ENCODE measurements at places on chromosomes 2 and 18.

DNA sequence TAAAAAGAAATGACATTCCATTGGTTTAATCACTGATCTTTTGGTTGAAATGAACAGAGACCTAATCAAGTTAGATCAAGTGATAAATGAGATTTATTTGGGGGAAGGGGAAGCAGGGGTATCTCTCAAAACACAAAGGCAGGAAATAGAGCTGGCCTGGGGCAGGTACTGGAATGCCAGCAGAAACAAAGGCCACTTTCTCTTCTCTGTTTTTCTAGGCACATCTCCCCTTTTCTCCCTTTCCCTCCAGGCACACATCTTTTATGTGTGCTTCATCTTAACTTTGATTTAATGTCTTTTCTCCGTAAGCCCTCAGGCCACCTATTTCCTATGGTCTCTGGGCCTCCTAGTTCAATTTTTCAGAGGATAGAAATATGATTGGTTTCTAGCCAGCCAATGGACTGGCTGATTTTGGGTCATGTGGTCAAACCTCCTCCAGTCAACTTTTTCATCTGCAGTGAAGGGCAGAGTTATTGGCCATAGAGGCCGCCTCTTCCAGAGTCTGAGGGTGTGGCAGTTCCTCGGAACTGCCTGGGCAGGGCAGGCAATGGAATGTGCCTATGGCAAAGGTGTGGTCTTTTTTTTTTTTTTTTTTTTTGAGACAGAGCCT lies 58.9 kb upstream of the FAM136A start:
- no peak for DNase-seq

DNA sequence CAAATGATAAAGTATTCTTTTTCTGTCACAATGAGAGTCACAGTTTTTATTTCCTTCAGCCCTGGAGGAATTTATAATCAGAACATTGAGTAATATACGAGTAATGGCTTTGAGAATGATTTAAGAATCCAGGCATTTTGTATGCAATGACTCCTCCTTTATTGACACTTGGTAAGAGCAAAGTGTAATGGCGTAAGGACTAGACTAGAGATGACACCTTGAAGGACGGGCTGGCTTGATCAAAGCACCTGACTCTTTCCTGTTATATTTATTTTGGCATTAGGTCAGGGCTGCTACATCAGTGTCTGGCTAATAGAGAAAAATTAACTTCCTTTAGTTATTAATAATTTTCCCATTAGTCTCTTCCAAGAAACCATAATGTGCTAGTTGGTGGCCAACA lies 482.4 kb upstream of the GCFC2 start:
- no peak for DNase-seq

GRCh38 chr2:70767699-70768589 lies at the start of gene ADD2:
Gene ADD2, minus strand, starts transcription at chr2:70768200. Its CDS starts 61,792 bp downstream, at chr2:70706408.
- DNase-seq = peak; percentile 38

GRCh38 chr2:219171231-219171651 lies 1.4 kb upstream of the SLC23A3 start:
- DNase-seq = peak; percentile 6

DNA sequence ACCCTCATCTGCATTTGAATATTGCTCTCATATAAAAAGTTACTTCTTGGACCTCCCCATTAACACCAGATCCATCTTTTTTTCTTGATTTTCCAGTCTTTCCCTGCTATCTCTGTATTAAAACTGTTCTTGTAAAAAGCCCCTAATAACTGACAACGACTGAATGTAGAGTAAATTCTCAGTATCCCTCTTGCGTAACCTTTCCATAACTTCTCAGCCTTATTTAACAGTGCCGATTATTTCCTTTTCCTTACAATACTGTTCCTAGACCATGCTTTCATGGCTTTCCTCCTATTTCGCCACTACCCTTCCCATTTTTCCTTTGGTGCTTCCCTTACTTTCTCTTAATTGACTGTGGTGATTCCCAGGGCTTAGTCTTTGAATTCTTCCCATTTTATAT lies 348.9 kb upstream of the DSEL start:
- DNase-seq = no peak

GRCh38 chr2:149365931-149366583 lies 35.7 kb downstream of the LYPD6 start:
- peak; percentile 81 for DNase-seq

- DNase-seq = no peak
Measured at GRCh38 chr18:53093636-53094035, 753.6 kb downstream of the DCC start.

DNA sequence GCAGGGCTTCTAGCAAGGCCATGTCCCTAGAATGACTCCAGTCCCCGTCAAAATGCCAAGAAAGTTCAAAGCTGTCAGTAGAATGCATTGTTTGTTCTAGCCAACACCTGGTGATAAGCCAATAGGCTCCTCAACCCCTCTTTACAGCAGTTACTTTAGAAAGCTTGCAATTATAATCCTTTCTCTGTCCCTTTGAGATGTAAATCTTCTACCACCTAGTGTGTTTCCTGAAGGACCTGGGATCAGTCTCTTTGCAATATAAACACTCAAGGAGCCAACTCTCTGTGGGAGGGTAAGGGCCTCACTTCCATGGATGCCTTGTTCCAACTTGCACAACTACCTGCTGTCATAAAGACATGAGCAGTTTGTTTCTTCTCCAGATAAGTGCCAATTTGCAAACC lies 301.8 kb downstream of the NBAS start:
- no peak for DNase-seq

- no peak for DNase-seq
Measured at GRCh38 chr18:42534313-42534712, 579.3 kb downstream of the PIK3C3 start.

DNA sequence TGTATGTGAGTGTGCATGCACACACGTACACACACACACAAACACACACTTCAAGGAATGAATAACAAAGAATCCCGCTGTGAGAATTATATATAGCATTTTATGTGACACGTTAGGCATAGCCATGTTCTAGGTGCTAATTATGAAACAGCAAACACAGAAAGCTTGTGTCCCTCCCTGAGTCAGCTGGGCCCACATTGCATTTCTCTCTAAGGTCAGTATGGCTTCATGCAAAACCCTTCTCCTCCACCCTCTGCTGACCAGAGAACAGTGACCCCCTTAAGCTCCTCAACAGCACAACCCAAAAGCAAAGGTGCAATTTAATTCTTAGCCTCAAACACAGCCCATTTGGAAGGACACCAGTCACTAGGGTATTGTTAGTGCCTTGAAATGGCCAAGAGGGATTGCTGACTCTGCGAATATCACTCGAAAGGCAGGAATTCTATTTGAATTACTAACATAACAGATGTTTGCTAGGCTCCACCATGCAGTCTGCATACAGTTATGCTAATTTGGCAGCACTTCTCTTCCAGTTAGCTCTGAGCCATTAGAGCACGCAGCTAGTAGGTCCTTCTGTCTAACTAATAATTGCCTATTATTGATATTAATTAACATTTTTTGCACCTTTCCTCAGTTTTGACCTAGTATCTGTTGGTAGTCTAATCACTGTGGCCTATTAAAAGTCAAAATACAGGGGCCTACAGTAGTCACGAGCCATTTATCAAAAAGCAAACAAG lies 149.0 kb downstream of the LNPK start:
- DNase-seq = peak; percentile 37

All from NCI-H1105 (cell line).